ENCODE measurements at places on chromosomes 11 and 22.

DNA sequence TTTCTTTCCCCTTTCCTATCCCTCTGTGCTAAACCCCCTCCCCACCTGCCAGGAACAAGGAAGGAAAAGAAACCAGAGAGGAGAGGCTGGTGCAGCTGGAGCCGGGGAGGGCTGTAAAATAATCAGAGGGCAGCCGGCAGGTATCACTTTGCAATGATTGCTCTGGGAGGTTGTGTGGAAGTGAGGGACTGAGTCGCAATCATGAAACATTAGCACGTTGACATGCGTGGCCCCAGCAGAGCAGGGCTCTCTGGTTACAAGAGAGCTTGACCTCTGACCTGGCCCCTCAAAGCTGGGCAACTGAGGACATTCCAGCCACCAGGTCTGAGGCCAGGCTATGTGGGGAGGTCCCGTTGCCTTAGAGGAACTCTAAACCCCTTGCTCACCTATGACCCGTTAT is 170.8 kb upstream of the BDNF start:
- no peak overlapping the region for H3K4me3 ChIP-seq
- H3K27me3 ChIP-seq, result peaks cover 23% of the 10 kb centered on the region
- no peaks in the 10 kb centered on the region for H3K36me3 ChIP-seq
- peaks cover 78% of the 10 kb centered on the region for H3K4me1 ChIP-seq

GRCh38 chr11:44885919-44886789 is 64.5 kb downstream of the TP53I11 start:
- H3K36me3 ChIP-seq, result no peaks in the 10 kb centered on the region
- peak overlapping the region; percentile 98 for H3K27ac ChIP-seq
- DNase-seq, result peak; percentile 34
- peaks cover 8% of the 10 kb centered on the region for H3K27me3 ChIP-seq
- H3K4me1 ChIP-seq, result peaks cover 55% of the 10 kb centered on the region
- peak overlapping the region; percentile 55 for H3K4me3 ChIP-seq

DNA sequence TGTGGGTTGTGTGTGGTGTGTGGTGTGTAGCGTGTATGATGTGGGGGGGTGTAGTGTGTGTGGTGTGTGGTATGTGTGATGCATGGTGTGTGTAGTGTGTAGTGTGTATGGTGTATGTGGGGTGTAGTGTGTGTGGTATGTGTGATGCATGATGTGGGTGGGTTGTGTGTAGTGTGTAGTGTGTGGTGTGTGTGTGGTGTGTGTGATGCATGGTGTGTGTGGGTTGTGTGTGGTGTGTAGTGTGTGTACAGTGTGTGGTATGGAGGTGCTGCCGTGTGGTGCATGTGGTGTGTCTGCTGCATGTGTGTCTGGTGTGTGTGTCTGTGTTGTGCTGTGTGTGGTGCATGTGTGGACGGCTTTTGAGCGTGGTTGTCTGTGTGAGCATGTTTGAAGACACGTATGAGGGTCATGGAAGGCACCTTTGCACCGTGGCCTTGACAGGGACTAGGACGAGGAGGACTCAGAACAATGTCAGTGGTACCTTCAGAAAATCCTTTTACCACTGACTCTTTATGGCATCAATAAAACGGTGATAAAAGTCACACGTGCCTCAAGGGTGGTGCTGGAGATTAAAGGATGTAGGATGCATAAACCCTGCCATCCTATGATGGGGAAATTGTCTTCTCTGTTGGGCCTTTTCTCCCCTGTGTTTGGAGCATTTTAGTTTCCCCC is 328.7 kb upstream of the B3GAT1 start:
- no peak for DNase-seq
- H3K36me3 ChIP-seq, result no peaks in the 10 kb centered on the region
- peaks cover 42% of the 10 kb centered on the region for H3K27me3 ChIP-seq
- no peak overlapping the region for H3K4me3 ChIP-seq
- no peak overlapping the region for H3K27ac ChIP-seq

DNA sequence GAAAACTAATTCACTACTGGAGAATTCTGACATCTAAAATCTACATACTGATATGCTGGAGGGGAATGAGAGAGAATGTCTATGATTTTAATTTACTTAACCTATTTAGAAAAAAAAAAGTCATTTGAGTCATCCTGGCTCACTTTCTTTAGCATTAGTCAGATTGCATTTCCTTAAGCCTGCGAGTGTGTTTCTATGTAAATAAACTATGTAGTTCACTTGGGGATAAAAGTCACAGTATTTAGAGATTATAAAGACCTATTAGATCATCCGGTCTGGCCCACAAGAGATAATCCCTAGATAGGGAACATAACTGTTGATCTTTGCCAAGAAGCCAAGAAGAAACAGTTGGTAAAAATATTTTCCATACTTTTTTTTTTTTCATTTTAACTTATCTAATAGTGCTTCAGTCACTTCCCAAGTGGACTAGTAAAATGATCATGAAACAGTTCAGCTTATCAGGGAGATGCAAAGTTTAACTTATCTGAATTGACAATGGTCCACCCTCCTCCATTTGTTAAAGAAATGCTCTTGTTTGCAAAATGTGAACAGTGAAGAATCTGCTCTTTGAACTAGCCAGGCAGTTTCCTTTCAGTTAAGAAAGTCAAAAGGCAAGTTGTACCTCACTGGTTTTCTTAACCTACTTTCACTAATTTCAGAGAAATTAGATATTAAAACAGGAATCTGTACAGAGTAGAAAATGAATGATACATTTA is 21.2 kb upstream of the BLID start:
- H3K4me1 ChIP-seq, result no peaks in the 10 kb centered on the region
- H3K27me3 ChIP-seq, result peaks cover 7% of the 10 kb centered on the region
- DNase-seq, result no peak
- no peak overlapping the region for H3K4me3 ChIP-seq
- no peaks in the 10 kb centered on the region for H3K36me3 ChIP-seq
- H3K27ac ChIP-seq, result no peak overlapping the region

DNA sequence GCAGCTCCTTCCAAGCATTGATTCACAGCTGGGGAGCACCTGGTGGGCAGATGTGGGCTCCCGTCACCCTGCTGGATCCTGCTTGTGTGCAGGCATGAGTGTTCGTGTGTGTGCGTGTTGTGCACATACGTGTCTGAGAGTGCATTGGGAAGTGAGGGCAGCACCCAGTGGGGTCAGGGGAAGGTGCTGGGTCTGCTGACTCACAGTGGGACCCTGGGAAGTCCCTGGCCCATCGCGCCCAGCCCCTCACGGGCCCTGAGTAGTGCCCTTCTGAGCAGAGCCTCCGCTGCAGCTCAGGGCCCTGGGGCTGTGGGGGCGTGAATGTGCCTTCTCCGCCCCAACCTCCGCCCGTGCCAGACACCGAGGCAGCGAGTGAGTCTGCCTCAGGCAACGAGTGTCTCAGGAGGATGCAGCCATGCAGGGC is 36.8 kb downstream of the WNT11 start:
- H3K27me3 ChIP-seq, result peaks cover 54% of the 10 kb centered on the region
- DNase-seq, result no peak
- peaks cover 13% of the 10 kb centered on the region for H3K4me1 ChIP-seq
- H3K36me3 ChIP-seq, result no peaks in the 10 kb centered on the region
- no peak overlapping the region for H3K4me3 ChIP-seq
- H3K27ac ChIP-seq, result peak overlapping the region; percentile 83

DNA sequence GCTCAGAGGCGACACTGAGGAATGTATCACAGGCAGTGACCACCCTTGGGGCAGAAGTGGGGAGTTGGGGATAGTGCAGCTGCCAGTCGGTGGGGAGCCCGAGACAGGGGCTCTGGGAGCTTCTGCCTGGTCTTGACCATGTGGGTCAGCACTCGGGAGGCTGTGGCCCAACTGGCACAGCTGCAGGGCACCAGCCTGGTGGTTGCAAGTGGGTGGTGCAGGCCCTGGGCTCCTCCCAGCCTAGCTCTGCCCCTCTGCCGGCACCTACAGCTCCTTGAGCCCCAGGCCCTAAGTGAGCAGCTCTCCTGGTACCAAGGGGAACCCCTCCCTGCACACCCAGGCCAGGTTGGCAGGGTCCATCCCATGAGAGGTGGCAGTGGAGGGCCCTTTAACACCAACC is 12.6 kb upstream of the RASL10A start:
- no peak for DNase-seq
- no peak overlapping the region for H3K27ac ChIP-seq

GRCh38 chr22:28179392-28179791 is 260.3 kb upstream of the PITPNB start:
- no peak for DNase-seq
- no peak overlapping the region for H3K27ac ChIP-seq
- no peak overlapping the region for H3K4me3 ChIP-seq

- no peak for DNase-seq
- peaks cover 82% of the 10 kb centered on the region for H3K27me3 ChIP-seq
- H3K36me3 ChIP-seq, result no peaks in the 10 kb centered on the region
- H3K4me1 ChIP-seq, result peaks cover 61% of the 10 kb centered on the region
- H3K27ac ChIP-seq, result no peak overlapping the region
Measured at GRCh38 chr11:117875382-117876058, 938 bp downstream of the FXYD6 start.

DNA sequence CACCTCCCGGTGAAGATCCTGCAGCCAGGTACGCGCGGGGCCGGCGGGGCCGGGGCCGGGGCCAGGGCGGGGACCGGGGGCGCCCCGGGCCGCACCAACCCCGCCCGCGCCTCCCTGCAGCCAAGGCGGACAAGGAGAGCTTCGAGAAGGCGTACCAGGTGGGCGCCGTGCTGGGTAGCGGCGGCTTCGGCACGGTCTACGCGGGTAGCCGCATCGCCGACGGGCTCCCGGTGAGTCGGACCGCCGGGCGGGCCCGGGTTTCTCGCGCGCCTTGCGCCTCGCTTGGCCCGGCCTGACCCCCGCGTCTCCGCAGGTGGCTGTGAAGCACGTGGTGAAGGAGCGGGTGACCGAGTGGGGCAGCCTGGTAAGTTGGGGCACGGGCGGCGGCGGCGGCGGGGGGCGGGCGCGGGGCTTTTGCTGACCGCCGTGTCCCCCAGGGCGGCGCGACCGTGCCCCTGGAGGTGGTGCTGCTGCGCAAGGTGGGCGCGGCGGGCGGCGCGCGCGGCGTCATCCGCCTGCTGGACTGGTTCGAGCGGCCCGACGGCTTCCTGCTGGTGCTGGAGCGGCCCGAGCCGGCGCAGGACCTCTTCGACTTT is 531 bp downstream of the PIM3 start:
- H3K27ac ChIP-seq, result peak overlapping the region; percentile 69
- peak; percentile 60 for DNase-seq
- peak overlapping the region; percentile 86 for H3K4me3 ChIP-seq
- no peaks in the 10 kb centered on the region for H3K36me3 ChIP-seq
- peaks cover 38% of the 10 kb centered on the region for H3K4me1 ChIP-seq

DNA sequence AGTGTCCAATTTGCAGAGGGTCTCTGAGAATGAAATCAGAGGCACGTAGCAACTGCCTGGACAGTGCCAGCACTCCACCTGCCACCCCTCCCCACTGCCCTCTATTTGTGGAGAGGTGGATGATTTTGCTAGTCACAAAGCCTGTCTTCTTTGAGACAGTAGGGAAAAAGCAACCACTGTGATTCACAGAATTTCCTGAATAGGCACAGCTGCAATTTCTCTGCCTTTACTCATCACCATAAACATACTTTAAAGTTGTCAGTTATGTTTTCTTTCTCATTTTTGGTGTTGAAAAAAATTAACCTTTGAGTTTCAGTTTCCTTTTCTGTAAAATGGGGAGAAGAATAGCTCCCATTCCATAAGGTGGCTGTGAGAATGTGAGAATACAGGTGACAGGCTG is 134.3 kb downstream of the TEAD1 start:
- no peak for DNase-seq
- H3K4me1 ChIP-seq, result peaks cover 79% of the 10 kb centered on the region
- no peak overlapping the region for H3K27ac ChIP-seq
- H3K36me3 ChIP-seq, result peaks cover 7% of the 10 kb centered on the region
- no peak overlapping the region for H3K4me3 ChIP-seq
- H3K27me3 ChIP-seq, result peaks cover 4% of the 10 kb centered on the region

- H3K4me1 ChIP-seq, result no peaks in the 10 kb centered on the region
- H3K27me3 ChIP-seq, result peaks cover 4% of the 10 kb centered on the region
- H3K4me3 ChIP-seq, result no peak overlapping the region
- no peak overlapping the region for H3K27ac ChIP-seq
- no peaks in the 10 kb centered on the region for H3K36me3 ChIP-seq
Measured at GRCh38 chr11:72562431-72562830, 111.8 kb downstream of the PDE2A start.

GRCh38 chr11:17695454-17696441 is 23.6 kb upstream of the MYOD1 start:
- peaks cover 16% of the 10 kb centered on the region for H3K4me1 ChIP-seq
- no peak overlapping the region for H3K27ac ChIP-seq
- peak; percentile 46 for DNase-seq
- peak overlapping the region; percentile 66 for H3K4me3 ChIP-seq

DNA sequence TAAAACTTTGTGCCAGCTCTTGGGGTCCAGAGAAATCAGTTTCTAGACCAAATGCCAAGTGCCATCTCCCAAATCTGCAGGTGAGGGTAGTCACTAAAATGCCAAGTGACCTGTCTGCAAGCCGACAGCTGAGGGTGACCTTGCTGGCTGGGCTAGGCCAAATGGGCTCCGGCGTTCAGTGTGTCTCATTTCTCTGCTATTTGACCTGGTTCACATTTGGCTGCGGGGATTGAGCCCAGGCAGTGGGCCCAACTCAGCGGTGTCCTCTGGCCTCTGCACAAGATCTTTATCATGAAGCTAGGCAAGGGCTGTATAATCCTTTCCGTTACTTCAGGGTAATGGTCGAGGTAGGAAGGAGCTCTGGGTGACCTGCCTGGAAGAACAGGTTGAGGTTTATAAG is 87.5 kb downstream of the SNX19 start:
- H3K36me3 ChIP-seq, result no peaks in the 10 kb centered on the region
- H3K4me1 ChIP-seq, result peaks cover 30% of the 10 kb centered on the region
- no peak for DNase-seq
- H3K27ac ChIP-seq, result no peak overlapping the region
- peaks cover 12% of the 10 kb centered on the region for H3K27me3 ChIP-seq

- H3K27ac ChIP-seq, result no peak overlapping the region
- peaks cover 35% of the 10 kb centered on the region for H3K36me3 ChIP-seq
- peaks cover 13% of the 10 kb centered on the region for H3K4me1 ChIP-seq
- DNase-seq, result no peak
- H3K27me3 ChIP-seq, result peaks cover 21% of the 10 kb centered on the region
- no peak overlapping the region for H3K4me3 ChIP-seq
Measured at GRCh38 chr22:45860201-45860600, 116.8 kb downstream of the WNT7B start.

DNA sequence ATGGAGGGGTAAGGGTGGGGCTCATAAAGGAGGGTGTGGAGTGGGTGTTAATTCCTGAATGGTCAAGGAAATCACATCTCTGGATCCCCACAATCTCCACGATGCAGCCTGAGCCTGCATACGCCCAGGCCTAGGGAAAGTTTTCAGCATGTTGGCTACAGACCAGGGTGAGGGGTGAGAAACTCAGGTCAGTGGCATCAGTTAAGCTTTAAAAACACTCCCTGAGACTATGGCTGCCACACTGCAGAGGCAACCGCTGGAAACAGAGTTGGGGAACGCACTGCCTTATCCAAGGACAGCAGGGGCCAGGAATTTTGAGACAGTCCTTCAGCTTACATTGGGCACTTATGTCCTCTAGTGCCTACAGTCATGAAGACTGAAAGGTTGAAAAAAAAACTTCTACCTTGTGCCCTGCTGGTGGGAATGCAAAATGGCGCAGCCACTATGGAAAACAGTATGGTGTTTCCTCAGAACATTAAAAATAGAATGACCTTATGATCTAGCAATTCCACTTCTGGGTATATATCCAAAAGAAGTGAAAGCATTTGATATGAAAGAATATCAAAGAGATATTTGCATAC is 19.7 kb downstream of the DKK3 start:
- no peaks in the 10 kb centered on the region for H3K27me3 ChIP-seq
- H3K4me3 ChIP-seq, result no peak overlapping the region
- DNase-seq, result no peak
